ENCODE measurements at places on chromosomes 4 and X. TPM values are rescaled to one million over a fixed set of nuclear protein-coding genes. Genes with fewer than 3 reads are reported as not detected.

- no peak for DNase-seq
These were observed 57.0 kb upstream of the SORBS2 start for GRCh38 chr4:185868983-185869382.

DNA sequence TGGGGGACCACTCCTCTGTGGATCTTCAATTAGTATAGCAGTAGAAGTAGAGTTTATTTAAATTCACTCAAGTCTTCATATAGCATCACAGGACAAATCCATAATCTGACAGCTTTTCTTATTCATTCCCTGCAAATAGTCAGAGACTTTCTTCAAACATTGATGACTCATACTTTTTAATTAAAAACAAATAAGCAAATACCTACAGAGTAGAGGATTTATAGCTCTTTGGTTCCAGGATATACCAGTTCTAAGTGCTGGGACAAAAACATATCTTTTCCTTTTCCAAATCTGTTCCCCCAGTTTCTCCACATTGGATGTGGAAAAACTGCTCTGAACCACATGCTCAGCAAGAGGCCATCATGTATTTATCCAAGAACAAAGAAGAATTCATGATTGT lies 24.1 kb downstream of the EMCN start:
- no peak for DNase-seq

DNA sequence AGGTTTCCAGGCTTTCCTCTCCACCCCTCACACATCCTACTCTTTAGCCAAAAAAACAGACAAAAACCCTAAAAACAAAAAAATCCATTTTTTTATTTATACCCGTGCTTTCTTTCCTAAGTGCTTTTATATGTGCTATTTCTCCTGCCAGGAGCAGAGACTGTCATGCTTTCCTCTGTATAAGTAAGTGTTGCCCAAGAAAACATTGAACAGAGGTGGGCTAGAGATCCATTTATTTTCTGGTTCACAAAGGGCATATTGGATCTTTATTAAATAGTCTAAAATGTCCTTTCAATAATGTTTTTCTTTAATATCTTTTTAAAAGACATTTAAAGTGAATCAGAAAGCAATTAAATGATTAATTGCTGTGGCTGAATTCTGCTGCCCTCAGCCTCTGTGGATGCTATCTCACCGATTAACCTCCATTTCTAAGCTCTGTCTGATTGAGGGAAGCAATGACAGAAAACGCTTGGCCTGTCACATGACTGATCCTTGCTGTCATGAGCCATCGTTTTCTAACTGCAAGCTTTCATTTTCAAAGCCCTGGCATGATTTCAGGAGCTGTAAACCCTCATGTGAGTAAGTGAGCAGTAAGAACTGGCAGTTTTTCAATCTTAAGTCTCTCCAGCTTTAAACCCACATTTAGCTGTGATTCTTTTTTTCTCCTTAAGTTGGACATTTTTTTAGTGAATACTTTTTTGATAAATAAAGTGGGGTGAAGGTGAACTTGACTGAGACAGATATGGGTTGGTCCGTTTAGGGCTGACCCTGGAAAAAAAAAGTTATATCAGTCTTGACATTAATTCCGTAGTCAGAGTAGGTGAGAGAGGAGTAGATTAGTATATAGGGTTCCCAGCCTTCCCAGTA lies 180.7 kb upstream of the PGRMC2 start:
- peak; percentile 4 for DNase-seq

GRCh38 chr4:45327544-45327943 lies 601.2 kb upstream of the GNPDA2 start:
- no peak for DNase-seq

DNA sequence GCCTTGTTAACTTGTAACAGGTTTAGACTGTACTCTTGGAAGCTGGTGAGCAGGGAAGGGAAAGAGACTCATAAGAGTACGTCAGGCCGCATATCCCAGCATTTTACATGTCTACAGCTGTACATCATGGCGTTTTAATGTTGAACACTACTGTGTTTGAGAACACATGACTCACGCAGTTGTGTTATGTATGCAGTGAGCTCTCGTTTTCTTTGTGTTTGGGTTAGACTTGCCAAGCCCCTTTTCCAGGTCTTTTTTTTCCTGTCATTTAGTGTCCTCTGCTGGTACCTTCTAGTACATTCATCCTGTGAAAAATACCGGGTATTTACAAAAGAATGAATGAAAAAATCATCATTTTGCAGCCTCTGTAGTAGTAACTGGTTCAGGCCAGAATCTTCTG lies 35.3 kb downstream of the SMS start:
- peak; percentile 78 for DNase-seq

DNA sequence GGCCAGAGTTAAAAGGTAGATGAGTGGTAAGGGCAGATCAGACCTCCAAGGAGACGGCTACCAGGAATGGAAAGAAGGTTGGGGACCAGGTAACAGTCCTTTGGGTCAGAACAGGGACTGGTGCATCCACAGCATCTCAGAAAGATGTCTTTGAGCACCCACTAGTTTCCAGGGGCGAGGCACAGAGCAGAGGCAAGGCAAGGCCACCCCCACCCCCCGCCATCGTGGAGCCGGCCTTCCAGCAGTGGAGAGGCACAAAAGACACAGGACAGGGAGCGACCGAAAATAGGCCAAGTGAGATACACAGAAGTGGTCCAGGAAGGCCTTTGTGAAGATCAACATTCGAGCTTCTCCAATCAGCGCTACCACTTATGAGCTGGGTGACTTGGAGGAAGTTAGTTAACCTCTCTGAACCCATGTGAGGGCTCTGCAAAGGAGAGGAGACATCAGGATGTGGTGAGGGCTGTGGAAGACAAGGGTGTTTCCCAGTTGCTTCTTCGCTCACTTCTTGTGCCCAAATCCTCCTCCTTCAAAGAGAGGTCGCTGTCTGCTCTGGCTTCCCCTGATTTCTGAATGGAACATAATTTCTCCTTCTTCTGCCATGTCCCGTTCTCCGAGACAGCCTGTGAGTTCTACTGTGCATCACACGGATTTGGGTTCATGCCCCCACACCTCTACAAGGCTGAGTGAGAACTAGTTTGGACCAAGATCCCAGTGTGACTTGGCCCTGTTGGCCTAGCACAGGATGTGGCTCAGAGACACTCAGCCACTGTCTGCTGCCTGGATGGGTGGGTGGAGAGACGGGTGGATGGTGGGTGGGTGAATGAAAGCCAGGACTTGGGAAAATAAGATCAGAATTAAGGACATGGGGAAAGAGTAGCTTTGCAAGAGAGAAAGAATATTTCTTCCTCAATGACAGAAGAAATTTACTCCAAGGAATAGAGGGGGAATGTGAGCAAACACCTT lies 16.7 kb upstream of the MSX1 start:
- no peak for DNase-seq

GRCh38 chr4:101418466-101418865 lies 71.1 kb upstream of the PPP3CA start:
- DNase-seq: no peak

- DNase-seq: no peak
These were observed 90.3 kb downstream of the ANTXR2 start for GRCh38 chr4:79982601-79983322.

- no peak for DNase-seq
These were observed 236.9 kb upstream of the EMCN start for GRCh38 chr4:100754751-100755150.

GRCh38 chr4:154086247-154086646 lies 297.4 kb upstream of the SFRP2 start:
- no peak for DNase-seq

GRCh38 chr4:3302173-3302785 lies 9.5 kb downstream of the RGS12 start:
- DNase-seq: no peak

DNA sequence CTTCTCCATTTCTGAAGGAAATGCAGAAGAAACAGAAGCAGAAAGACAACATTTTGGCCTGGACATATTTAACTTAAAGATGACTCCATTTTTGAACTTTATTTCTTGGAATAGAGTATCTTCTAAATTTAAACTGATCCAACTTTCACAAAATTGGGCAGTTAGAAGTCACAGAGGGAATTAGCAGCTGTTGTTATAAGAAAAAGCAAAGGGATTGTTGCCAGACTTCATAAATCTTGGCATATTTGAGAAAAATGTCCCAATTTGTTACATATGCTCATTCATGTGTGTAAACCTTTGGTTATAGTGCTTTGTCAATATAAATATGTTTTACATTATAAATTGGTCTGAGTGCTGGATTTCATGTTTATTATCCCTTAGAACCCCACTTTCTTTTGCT lies 3.4 kb downstream of the GLUD2 start:
- DNase-seq: no peak

The GLOD5 gene
- not detected for total RNA-seq

The TMSB15A gene
- 2.1 TPM for total RNA-seq

The NKX6-1 gene
- not detected for total RNA-seq

The FAM120C gene
- total RNA-seq: 3.6 TPM

The LINC00632 gene
- total RNA-seq: not detected

The PABPC1L2B gene
- total RNA-seq: not detected

All from G401 (cell line).